ENCODE measurements at places on chromosomes 11 and 22.

GRCh38 chr11:33324302-33324985, 67.3 kb downstream of the HIPK3 start:
- DNase-seq: no peak

- DNase-seq: no peak
These were observed 12.8 kb upstream of the OSBPL5 start for GRCh38 chr11:3177931-3178330.

DNA sequence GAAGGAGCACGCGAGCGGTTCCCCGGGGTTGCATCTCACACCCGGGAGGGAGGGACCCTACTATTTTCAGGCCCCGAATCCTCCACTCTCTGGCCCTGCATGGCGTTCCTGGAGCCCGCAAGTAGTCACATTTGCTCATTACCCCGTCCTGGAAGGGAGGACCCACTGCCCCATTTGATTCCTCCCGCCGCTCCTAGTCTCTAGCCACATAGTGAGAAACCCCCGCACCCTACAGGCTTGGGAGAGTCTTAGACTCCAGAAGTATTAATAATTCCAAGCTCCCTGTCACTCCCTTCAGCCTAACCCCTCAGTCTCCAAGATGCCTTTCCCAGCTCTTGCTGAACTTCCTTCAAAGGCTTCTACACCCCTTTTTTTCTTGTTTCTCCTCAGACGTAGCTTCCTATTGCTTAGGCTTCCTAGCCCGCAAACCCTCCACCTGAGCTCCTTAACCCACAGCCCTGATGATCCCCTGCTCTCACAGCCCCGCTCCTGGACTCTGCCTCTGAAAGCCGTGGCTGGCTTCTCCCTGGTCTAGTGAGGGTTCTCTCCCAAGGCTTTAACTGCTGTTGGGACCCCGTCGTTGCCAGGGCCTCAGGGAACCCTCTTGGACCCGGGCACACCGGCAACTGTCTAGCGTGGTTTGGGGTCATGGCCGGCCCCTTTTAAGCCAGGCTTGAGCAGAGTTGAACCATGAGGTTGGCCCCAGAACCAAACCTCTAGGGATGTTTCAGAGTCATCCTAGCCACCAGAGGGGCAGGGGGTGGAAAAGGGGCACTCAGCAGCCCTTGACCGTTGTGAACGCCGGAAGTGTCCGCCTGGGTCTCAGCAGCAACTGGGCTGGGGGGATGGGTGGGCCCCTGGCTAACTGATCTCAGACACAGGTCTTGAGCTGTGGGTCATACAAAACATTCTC, 862 bp downstream of the GGA1 start:
- no peak for DNase-seq

DNA sequence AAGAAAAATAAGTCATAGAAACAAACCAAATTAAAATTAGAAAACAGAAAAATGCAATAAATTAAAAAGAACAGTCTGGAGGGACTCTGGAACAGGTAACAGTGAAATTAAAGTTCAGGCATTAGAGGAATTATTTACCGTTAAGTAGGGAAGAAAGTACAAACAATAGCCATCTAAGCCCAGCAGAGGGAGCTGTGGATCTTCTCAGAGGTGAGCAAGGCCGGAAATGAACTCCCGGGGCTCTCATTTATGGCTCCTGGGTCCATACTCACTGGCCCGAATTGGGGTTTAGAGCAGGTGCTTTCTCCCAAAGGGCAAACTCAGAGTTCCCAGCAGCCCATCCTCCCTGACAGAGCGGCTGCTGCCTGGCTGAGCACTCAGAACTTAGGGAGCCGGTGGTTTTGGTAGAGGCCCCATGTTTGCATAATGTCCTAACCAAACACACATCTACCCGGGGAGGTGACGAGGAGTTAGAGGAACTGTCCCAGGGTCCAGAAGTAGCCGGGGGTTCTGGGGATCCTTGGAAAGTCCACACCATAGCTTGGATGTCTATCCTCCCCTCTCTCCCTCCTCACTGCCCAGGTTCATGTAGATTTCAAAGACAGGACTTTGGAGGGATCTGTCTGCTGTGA, 87.8 kb upstream of the VPREB1 start:
- peak; percentile 76 for DNase-seq

GRCh38 chr11:680970-681369, 14.1 kb downstream of the DEAF1 start:
- DNase-seq: no peak

- no peak for DNase-seq
These were observed 85.2 kb downstream of the CCDC81 start for GRCh38 chr11:86459682-86460460.

DNA sequence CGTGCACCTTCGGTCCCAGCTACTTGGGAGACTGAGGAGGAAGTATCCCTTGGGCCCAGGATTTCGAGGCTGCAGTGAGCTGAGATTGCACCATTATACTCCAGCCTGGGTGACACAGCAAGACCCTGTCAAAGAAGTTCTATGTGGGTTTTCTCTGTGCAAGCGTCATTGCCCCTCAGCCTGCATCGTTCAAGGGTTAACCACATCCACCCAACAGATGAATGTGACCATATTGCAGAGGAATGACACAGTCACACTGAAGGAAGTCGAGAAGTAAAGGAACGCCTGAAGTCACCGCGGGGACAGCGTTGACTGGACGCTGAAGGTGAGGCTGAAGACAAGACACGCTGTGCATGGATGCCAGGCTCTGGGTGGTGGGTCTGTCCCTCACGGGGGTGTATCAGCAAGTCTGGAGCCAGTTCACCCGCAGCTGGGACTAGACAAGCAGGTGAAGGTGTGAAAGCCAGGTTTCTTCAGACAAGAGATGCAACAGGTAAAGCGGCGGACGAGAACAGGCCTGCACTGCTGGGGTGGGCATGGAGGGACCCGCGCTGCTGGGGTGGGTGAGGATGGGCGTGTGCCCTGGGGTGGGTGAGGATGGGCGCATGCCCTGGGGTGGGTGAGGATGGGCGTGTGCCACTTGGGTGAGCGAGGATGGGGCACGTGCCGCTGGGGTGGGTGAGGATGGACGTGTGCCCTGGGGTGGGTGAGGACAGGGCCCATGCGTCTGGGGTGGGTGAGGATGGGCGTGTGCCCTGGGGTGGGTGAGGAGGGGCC, 36.5 kb upstream of the TOLLIP start:
- DNase-seq: no peak

DNA sequence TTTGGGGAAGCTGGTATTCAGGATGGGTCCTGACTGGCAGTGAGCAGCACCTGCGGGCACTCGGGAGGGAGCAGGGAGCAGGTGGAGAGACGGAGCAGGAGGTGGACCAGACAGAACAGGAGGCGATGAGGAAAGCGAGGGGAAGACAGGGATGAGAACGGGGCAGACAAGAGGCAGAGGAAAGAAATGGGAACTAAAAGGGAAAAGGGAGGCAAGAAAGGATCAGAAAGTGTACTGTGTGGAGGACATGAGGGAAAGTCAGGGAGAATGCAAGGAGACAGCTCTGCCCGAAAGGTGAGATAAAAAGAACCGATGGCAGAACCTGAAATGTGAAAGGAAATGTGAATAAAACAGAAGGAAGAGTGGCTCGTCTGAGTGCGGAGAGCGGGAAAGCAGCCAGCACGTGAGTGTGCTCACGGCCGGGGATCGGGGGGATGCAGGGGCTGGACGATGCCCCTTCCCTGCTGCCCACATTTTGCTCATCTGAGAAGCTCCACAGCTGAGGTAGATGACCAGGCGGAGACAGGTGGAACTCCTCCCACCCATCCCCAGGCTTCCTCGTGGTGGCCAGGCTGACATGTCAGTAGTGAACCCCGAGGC, 494.4 kb upstream of the B3GAT1 start:
- DNase-seq: no peak

- DNase-seq: peak; percentile 3
These were observed 39.5 kb downstream of the XRRA1 start for GRCh38 chr11:74909385-74909784.

- DNase-seq: peak; percentile 43
These were observed 115.0 kb downstream of the TMPRSS5 start for GRCh38 chr11:113591117-113591516.

GRCh38 chr11:120929664-120930154, 94.2 kb upstream of the TBCEL start:
- peak; percentile 60 for DNase-seq

GRCh38 chr22:44245867-44246266, 65.1 kb downstream of the PARVG start:
- no peak for DNase-seq

- peak; percentile 89 for DNase-seq
These were observed 43.6 kb downstream of the CACNG2 start for GRCh38 chr22:36659762-36660509.

DNA sequence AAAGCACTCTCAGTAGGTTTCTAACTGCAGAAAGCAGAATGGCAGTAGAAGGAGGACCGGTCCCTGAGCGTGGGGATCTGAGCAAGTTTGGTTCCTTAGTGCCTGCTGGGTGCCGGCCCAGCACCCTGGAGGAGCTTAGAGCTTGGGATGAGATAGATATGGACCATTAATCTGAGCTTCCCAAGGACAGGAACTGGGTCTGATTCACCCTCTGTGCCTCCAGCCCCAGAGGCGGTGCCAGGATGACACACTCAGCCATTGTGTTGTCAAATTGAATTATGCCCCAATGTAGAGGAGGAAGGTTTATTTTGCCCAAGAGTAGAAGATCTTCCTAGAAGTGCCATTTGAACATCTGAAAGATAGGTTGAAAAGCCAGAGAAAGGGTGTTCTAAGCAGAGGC, 4.3 kb downstream of the ZC3H7B start:
- no peak for DNase-seq

DNA sequence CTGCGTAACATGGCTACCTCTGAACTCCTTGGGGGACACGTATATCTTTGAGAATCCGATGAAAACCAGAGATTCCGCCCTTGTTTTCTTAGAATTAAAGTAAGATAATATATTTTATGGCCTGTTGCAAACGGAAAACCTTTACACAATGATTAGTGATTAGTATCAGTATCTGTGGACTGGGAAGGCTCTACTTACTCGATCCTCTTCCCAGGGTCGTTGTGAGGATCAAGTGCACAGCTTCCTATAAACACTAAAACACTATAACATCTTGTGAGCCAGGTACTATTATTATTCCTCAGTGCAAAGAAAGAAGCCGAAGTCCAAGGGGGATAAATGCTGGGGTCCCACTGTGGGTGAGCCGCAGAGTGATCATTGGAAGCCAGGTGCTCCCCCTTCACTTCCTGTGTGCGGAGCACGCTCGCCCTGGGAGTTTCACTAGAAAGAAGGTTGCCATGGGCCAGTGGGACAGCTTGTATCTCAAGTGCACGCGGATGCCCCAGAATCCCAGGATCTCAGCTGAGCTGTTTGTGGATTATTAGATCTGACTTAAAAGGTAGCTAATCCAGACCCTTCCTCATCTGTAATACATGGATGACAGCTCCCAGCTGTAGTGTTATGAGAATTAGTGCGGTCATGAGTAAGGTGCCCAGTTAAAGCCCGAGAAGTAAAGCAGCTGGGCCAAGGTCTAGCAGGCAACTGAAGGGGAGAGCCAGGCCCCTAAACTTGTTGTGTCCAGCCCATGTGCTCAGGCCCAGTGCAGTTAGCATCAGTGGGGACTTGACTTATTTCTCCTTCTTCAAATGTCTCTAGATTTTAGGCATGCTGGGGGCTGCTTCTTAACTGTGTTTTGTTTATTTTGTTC, 839 bp downstream of the CBY1 start:
- DNase-seq: peak; percentile 22

DNA sequence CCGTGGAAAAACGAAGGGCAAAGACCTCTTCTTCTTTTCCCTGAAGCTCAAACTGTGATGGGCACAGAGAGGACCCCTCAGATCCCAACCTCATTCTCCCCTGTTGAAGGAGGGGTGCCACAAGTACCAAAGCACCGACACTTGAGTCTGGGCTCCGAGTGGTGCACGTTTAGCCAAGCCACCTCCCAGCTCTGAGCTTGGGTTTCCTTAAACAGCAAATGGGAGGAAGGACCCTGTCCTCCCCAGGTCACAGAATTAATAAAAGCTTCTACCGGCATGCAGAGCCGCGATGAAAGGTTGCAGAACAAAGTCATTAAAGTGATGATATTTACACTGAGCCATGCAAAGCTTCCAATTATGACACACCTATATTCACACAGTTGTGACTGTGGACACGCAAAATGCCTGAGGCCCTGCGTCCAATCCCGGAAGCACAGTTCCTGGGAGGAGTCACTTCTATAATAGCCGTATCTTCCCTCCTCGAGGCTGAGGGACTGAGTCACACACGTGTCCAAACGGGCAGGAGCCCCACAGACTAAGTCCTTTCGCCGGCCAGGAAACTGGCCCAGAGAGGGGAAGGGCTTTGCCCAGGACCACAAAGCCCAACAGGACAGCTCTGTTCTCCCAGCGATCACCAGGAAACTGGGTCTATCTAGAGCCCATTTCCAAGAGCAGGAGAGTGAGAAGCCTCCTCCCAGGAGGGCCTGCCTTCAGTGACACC, 922 bp upstream of the CSNK1E start:
- peak; percentile 48 for DNase-seq

DNA sequence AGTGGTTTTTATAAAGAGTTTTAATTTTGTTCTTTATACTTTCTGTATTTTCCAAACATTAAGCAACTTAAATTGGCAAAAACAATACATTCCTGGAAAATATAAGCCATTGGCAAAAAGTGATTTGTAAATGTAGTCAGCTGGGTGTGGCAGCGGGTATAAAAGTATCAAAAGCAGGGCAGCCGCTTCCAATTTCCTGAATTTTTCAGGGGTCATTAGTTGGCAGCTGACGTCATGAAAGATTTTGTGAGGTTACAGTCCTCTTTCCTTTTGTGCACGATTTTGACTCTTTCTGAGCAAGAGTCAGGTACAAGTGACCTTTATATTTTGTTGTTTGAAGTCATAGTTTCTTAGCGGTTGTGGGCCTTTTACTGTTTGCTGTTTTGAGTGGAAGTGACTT, at the start of gene OOSP3:
Gene OOSP3 (plus strand): TSS at position 208 of the 400 bp plus-strand sequence. CDS start 27 bp downstream, at position 235.
- no peak for DNase-seq

- DNase-seq: no peak
These were observed 83.8 kb upstream of the BID start for GRCh38 chr22:17858033-17858432.

DNA sequence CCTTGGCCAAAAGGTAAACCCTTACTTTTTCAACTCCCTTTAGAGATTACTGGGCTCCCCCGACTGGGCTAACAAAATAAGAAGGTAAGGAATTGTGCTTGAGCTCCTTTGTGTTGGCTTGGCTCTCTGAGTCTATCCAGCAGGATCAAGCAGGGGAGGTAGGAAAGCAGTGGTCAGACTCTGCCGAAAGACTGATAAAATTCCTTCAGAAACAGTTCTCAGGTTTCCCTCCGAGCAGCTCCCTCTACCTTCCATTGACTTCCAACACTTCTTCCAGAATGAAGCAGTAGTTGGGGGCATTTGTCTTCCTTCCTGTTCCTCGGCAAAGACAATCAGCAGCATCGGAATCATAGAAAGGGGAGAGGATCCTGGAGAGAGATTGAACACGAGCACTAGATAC, 16.1 kb upstream of the CARD18 start:
- DNase-seq: no peak

DNA sequence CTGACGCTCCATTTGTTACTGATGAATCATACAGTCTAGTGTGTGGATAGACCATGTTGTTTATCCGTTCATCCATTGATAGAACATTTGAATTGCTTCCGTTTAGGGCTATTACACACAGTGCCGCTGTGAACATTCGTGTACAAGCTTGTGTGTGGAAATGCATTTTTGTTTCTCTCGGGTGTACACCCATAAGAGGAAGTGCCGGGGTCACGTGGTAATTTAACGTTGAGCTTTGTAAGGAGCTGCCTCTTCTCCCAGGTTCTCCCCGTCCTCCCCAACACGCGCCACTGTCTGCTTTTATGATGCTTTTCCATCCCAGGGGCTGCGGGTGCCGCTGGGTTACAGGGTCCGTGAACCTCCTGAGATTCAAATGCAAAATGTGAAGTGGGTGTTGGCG, 142.3 kb downstream of the IGLL1 start:
- no peak for DNase-seq

GRCh38 chr11:4190098-4190497, 95.5 kb downstream of the RRM1 start:
- no peak for DNase-seq
